ENCODE measurements at places on chromosomes 6 and 20. TPM values are rescaled to one million over a fixed set of nuclear protein-coding genes. Genes with fewer than 3 reads are reported as not detected.

Gene ELOVL2
- not detected for total RNA-seq

Gene B3GAT2
- not detected for total RNA-seq

Gene RNF182
- not detected for total RNA-seq

Gene OXT
- total RNA-seq = 0.46 TPM

Gene SMLR1
- not detected for total RNA-seq

Gene NPEPL1
- total RNA-seq = 12.4 TPM

Gene ENPP1
- total RNA-seq = 2.0 TPM

All from activated CD8-positive, alpha-beta memory T cell treated with anti-CD3 and anti-CD28 coated beads for 36 hours (primary cell).